ENCODE measurements at places on chromosomes 1 and 21. TPM values are rescaled to one million over a fixed set of nuclear protein-coding genes. Genes with fewer than 3 reads are reported as not detected.

DNA sequence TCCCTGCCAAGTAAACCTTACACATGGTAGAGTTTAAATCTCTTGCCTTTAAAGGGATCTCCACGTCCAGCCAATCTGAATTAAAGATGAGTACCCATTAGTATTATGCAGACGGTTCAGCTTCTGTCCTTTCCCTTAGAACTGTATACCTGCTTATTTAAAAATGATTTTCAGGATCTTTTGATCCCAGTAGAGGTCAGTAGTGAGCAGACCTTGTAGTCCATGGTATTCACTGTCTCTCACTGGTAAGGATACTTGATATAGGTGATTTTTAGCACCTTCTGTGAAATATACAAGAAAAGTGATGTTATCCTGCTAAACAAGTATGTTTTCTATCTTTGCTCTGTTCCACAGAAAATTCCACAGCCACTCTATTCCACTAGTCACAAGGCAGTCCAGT lies 1211.6 kb upstream of the ADGRL4 start:
- DNase-seq = no peak

CD160 gene
- total RNA-seq = 1.0 TPM

DMBX1 gene
- not detected for total RNA-seq

GRCh38 chr1:48079096-48079495 lies 81.9 kb upstream of the TRABD2B start:
- DNase-seq = no peak

RIIAD1 gene
- not detected for total RNA-seq

- no peak for DNase-seq
Measured at GRCh38 chr1:152112101-152112884, 3.0 kb downstream of the TCHH start.

DNA sequence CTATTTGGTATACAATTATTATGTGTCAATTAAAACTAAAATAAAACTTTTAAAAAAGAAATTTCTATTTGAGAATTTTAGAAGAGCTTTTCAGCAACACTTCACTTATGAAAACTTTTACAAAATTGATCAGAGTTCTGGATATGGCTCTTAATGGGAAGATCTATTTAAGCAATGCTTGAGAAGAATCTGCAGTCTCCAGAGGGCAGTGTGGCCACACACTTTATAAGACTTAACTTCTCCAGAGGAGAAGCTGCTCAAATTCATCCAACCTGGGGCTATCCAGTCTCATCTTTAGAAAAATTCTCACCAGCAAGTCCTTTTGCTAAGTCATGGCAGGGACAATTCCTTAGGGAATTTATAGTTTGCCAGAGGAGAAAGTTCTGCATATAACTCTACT lies 25.2 kb upstream of the AGO1 start:
- DNase-seq = no peak

GRCh38 chr1:101165954-101166353 lies 70.9 kb upstream of the S1PR1 start:
- DNase-seq = no peak

F13B gene
- 194 TPM for total RNA-seq

- DNase-seq = peak; percentile 80
Measured at GRCh38 chr1:154760469-154760933, 109.6 kb downstream of the KCNN3 start.

GRCh38 chr21:46544824-46545223 lies 60.1 kb downstream of the S100B start:
- no peak for DNase-seq

- no peak for DNase-seq
Measured at GRCh38 chr1:155900161-155900560, 11.0 kb downstream of the RIT1 start.

DNA sequence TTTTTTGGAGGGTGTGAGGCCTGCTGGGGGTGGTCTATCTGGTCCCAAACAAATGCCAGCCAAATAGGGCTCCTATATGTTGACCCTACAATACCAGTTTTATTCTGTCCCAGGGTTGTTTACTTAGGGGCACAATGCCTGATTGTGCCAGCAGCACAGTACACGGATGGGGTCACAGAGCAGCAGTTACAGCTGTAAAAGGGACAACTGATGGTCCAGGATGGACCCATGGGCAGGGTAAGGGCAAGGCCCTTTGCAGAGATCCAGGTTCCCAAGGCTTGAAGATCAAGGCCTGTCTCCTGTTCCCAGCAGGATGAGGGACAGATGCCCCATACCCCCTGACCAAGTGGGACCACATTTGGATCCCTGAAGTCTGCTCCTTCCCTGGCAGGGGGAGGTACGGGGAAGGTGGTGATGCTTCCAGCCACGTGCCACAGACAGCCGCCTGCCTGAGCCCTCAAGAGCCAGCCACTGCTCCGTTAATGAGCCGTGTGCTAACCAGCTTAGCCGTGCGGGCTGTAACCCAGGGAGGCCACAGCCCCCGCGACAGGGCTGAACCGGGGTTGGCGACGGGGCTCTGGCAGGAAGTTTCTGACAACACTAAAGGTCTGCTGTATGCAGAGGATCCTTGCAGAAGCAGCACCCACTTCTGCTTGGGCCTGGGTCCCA lies 18.2 kb downstream of the SLC6A9 start:
- no peak for DNase-seq

Measured in liver (tissue), 10 donors.